ENCODE measurements at places on chromosomes 7 and 10.

- DNase-seq, result no peak
Observed at GRCh38 chr7:47588704-47589225, 6.9 kb upstream of the TNS3 start.

- DNase-seq, result no peak
Observed at GRCh38 chr10:61097026-61097425, 153.0 kb upstream of the RHOBTB1 start.

DNA sequence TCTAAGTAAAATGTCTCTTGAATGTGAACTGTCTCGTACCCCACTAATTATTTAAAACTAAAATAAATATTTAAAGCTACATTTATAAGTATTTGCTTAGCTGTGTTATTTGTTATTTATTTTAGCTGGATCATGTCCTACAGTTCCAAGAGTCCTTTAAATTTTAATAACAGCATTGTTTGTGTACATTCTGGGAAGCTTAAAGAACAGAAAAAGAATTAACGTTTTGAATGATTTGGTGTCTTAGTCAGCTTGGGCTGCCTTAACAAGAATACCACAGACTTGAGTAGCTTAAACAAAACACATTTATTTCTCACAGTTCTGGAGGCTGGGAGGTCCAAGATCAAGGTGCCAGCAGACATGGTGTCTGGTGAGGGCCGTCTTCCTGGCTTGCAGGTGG, 107.4 kb downstream of the ITIH5 start:
- no peak for DNase-seq

GRCh38 chr10:73910401-73910763, 550 bp upstream of the PLAU start:
- DNase-seq, result no peak

DNA sequence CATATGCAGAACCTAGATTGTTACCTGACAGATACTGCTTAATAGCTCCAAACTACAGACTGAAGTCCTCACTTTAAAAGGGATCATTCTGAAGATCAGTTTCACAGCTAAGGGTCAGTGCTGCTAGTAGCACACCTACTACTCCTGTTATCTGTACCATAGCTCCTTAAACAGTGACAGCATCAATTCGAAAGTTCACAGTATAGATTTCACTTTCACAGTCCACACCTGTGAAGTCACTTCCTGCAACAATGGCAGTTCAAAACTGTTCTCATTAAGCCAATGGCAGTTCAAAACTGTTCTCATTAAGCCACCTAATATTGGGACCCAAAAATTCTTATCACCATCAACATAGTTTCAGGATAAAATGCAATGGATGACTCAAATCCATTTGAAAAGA, 10.7 kb upstream of the FHIP2A start:
- no peak for DNase-seq

GRCh38 chr10:79928028-79928583, 20.8 kb downstream of the SFTPD start:
- DNase-seq, result no peak

DNA sequence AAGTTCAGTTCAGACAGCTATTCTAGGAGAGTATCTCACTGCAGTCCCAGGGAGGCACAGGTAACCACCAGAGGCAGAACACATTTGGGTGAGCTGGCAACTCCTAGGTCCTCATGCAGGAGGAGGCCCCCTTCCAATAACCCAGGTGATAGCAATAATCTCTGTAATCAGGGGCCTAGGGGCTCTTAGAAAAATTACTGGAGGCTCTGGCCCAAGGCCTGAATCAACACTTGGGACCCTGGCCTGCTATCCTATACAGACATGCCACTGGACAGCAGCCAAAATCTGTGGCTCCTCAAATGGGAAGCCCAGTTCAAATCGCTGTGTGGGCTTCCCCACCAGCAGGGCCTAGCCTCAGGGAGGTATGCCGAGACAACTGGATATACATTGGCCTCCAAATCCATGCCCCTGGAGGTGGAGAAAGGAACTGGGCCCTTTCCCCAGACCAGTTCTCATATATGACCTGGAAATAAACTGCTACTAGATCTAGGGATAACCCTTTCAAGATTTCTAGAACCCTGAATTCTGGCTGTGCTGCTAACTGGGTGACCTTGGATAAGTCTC, 1.6 kb downstream of the AVPI1 start:
- no peak for DNase-seq

- DNase-seq, result no peak
Observed at GRCh38 chr10:62590306-62590705, 214.2 kb upstream of the ADO start.

DNA sequence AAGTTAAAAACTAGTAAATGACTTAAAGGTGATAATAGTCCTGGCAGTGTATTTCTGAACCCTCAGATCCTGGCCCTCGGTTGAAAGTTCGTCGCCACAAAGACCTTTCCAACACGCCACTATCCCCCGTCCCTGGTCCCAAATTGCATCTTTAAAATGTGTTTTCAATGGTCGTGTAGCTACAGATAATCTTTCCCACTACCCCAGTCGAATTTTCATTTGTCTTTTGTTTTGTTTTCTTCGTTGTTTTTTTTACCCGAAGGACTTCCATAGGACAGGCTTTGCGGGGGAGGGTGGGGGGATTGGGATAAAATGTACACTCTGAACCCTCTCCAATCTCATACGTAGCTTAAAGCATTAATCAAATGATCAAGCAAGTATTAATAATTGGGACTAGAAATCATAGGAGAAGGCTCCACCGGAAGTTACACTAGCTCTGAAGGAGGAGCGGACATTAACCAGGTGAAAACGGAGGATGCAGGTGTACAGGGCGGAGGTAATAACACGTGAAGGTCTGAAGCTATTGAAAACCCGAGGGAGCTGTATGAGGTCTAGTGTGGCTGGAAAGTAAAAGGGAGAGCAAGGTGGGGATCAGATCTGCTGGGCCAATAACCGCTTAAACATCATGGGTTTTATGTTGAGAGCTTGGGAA, 32.8 kb upstream of the PHF14 start:
- DNase-seq, result no peak

- DNase-seq, result no peak
Observed at GRCh38 chr10:60155099-60155877, 234.4 kb downstream of the ANK3 start.

GRCh38 chr7:155774947-155775346, 37.3 kb downstream of the SHH start:
- DNase-seq, result no peak

DNA sequence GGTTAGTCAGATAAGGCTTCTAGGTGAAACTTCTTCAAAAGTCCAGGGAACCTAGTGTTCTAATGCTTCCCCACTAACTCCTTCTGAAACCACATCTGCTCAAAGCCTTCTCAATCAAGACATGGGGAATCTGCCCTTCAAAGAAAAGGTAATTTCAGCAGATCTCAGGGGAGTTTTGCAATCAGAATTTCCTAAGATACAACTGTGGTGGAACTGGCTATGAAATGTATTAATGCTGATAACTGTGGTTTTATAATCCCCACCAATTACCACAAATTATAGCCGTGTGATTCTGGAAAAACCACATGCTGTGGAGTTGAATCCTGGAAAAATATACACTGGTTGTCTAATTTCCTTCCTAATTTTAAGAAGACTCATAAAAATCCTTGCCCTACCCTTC, 233.8 kb downstream of the SORCS1 start:
- no peak for DNase-seq

Measured in right kidney (tissue), 9 donors.